Stimulated activated CD8-positive, alpha-beta memory T cell treated with anti-CD3 and anti-CD28 coated beads, Interleukin-4, amount 100 ng/mL, for 48 hours (primary cell): ENCODE measurements at places on chromosomes 7 and 10.

DNA sequence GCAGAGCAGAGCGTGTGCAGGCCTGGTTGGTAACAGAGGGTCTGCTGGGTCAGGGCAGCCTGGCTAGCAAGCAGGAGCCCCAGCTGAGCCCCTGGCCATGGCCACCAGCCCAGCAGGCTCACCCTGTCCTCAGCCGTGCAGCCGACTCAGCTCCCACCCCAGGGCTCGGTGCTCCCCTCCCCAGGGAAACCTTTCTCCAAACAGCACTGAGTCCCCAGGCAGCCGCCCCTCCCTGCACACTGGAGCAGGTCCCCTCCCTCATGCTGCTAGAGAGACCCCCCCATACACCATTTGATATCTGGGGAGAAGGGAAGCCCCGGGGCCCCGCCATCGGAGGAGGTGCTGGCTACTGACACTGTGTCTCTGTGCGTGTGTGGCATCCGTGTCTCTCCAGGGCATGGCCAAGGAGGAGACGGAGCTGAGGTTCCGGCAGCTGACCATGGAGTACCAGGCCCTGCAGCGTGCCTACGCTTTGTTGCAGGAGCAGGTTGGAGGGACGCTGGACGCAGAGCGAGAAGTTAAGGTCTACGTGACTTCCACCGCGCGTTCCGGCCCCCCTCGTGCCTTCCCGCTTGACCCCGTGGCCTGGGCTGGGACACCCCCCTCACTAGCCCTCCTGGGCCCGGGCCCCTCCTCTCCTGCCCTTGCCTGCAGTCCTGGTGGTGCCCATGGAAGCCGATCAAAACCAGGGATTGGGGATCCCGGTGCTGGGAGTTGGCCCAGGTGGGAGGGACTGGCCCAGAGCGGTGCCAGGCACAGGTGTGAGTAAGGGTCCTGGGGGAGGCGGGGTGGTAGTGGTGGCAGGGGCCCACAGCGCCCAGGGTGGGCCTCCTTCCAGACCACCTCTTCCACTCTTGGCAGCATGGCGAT lies 45.0 kb upstream of the DPYSL4 start:
- DNase-seq: no peak

GRCh38 chr7:121436688-121437087 lies 40.6 kb upstream of the FAM3C start:
- no peak for DNase-seq

GRCh38 chr10:11424456-11425295 lies 186.8 kb downstream of the USP6NL start:
- peak; percentile 12 for DNase-seq

DNA sequence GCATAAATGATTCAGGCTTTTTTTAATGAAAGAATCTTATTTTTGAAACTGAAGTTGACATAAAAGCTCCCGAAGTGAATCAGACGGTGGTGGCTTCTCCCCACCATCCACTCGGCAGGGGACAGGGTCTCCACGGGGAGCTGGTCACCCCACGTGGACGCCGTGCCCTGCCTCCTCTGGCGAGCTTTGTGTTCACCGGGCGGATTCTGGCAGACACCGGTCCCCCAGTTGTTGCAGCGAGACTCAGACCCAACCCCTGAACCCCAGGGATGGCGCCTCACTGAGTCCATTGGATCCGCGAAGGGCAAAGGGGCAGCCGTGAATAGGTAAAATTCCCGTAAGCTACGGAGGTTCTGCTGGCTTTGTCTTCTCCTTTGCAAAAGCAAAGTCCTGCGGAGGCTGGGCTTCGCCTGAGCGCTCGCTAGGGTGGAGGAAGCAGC lies 38.4 kb downstream of the PTPRN2 start:
- no peak for DNase-seq

DNA sequence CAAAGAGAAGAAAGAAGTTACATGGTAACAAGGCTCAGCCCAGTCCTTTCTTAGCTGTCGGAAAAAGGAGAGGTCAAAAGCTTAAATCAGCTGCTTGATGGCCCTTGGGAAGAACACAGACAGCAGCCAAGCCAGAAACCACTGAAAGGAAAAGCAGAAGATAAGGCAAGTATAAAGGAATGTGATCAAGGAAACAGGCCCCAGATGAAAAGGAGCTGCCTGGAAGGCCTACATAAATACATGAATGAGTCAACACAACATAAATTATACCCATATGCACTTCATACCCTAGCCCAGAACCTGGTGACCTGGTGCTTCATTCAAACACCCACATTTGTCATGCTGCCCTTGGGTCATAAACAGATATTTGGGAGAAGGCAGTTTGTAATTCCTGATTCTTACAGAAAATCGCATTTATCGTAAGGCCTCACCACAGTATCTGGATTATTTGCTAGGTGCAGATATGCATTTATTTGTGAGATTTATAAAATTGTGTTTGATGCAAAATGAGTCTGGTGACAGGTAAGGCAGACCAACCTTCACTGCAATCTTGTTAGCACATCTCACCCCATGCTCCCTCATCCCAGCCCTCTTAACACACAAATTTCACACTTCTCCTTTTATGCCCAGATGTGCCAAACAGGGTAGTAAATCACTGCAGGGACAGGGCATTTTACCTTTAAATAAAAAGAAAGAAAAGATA lies 94.9 kb upstream of the KCNIP2 start:
- DNase-seq: no peak

- no peak for DNase-seq
These were observed 196.7 kb downstream of the SEMA3E start for GRCh38 chr7:83452256-83452655.

DNA sequence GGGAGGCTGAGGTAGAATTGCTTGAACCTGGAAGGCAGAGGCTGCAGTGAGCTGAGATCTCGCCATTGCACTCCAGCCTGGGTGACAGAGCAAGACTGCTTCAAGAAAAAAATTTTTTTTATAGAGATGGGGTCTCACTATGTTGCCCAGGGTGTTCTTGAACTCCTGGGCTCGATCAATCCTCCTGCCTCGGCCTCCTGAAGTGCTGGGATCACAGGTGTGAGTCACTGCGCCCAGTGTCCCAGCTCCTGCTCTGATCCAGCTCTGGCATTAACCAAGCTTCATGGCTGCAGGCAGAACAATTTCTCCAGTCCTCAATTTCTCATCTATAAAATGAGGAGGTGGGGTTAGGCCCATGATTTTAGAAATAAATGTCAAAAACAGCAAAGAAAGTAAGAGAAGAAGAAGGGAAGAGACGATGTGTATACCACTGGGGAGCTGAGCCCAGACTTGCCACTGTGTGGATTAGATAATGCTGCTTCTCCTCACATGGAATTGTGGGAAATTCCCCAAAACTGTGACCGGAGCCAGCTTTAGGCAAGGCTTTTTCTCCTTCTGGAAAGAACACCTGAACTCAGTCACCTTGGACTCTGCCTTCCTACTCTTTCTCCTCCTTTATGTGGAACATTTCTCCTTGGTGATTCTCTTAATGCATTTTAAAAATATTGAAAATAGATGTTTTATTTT lies 25.5 kb downstream of the IL15RA start:
- DNase-seq: no peak

GRCh38 chr10:74383642-74384041 lies 232.6 kb downstream of the ADK start:
- no peak for DNase-seq

- DNase-seq: no peak
These were observed 47.3 kb downstream of the NKX6-2 start for GRCh38 chr10:132738454-132739224.

GRCh38 chr7:80095545-80095944 lies 39.1 kb upstream of the GNAI1 start:
- no peak for DNase-seq

GRCh38 chr7:155430606-155431005 lies 27.3 kb upstream of the EN2 start:
- no peak for DNase-seq

DNA sequence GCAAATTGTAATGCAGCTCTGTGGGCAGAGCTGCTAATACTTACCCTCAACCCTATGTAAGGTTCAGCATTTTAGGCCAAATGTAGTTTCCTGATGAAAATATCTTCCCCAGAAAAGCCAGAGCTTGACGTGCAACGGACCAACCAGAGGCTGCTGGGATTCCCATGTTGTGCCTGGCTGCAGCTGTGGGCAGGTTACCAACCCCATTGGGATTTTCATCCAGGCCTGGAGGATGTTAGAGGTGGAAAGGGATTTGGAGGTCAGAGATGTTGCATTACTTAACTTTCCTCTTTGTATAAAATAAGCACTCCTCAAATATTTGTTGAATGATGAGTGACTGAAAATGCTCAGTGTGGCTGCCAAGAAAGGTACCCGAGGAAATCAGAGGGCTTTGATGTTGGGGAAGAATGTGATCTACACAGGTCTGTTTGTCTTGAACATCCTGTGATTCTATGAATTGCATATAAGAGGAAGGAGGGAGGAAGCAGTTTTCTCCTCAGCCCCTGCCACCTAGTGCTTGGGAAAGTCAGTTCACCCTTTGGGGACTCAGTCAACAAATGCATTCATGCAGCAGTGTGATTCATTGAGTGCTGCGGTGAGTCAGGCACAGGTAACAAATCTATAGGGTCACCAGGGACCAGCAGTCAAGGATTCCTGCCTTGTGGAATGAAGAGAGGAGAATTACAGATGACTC lies 487.2 kb downstream of the RPS24 start:
- DNase-seq: no peak

- DNase-seq: no peak
These were observed 13.4 kb downstream of the CPVL start for GRCh38 chr7:29132980-29133379.

- no peak for DNase-seq
These were observed 47.7 kb downstream of the HHEX start for GRCh38 chr10:92737484-92737883.

- DNase-seq: no peak
These were observed 2.4 kb downstream of the INPP5F start for GRCh38 chr10:119728172-119728800.

DNA sequence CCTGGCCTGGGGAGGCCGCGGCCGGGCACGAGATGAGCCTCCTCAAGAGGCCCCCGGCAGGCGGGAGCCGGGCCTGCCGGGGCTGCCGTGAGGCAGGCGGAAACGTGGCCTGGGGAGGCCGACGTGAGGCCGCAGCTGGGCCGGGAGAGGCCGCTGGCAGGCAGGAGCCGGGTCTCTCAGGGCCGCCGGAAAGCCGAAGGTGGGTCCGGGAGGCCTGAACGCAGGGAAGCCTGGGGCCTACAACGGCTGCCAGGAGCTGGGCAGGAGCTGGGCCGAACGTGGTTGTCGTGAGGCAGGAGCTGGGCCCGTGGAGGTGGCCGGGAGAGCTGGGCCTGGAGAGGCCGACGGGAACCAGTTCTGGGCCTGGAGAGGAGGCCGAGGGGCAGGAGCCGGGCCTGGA lies 171.9 kb downstream of the TPST1 start:
- no peak for DNase-seq
